ENCODE measurements at places on chromosomes 5 and 9.

- DNase-seq: peak; percentile 49
These were observed 212.0 kb downstream of the RAB3C start for GRCh38 chr5:58794875-58795274.

- DNase-seq: no peak
These were observed 16.4 kb downstream of the SRD5A1 start for GRCh38 chr5:6649681-6650080.

GRCh38 chr5:35830587-35830986 is 26.1 kb upstream of the IL7R start:
- no peak for DNase-seq

DNA sequence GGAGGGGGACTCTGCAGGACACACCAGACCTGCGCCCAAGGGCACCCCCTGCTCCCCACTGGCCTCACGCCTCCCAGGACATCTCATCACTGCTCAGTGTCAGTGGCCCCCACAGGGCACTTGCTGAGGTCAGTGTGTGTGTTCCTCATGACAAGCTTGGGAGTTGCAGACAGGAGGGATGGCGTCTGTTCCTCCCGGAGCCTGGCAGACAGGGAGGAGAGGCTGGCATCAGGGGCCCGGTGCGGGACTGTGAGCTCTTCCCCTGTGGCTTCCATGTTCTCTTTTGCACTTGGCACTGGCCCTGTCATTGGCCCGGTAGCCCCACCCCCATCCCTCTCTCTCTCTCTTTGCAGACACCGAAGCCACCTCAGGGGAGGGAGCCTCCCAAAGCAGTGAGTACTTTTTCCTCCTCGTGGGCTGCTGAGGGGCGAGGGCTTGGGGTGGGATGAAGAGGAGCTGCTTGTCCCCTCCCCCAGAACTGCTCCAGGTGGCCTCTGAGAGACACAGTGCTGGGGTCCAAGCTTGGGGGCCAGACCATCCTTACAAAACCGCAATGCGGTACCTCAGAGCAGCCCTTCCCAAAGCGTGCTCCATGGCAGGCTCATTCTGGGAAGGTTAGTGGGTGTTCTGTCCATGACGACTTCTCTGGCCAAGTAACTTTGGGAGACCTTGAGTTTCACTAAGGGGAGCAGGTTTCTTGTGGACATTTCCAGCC is 75.7 kb downstream of the AMBP start:
- no peak for DNase-seq

GRCh38 chr9:89923961-89924504 is 319.2 kb downstream of the GADD45G start:
- DNase-seq: no peak

GRCh38 chr9:17881371-17881770 is 302.5 kb downstream of the SH3GL2 start:
- DNase-seq: no peak

- DNase-seq: peak; percentile 31
These were observed 79.0 kb downstream of the TLR4 start for GRCh38 chr9:117782931-117783788.

DNA sequence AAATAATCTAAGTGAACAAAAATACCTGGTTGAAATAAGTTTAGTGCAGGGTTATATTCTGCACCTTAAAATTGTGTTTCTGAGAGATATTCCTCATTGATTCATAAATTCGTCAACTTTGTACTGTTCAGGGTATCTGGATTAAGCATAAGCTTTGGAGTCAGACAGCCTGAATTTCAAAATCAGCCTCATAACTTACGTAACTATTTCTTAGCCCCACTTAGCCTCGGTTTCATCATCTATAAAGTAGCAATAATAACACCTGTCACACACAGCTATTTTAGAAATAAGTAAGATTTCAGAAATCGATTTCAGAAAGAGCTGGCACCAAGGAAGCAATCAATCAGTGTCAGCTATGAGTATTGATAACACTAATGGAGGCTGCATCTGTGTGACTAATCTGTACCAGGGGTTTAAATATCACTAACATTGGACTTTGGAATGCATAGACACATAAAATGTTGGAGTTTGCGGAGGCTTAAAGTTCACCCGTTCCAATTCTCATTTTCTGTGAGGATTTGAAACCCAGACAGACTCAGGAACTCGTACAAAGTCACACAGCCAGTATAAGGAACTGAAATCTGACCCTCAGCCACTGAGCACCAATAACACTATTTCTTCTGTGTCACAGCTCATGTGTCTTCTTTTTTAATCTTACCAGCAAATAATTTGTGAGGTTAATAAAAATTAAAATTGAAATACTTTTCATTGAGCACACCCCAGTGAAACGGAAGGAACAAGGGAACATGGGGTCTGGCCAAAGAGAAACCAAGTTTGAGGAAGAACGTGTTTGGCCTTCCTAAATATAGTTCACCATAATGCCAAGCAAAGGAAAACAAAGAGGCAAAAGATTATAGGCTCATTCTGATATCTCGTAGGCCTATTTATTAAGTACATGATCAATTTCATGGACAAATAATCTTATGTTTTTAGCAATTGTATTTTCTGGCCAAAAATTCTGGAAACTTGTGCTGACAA is 194.4 kb upstream of the PTGER4 start:
- peak; percentile 57 for DNase-seq

DNA sequence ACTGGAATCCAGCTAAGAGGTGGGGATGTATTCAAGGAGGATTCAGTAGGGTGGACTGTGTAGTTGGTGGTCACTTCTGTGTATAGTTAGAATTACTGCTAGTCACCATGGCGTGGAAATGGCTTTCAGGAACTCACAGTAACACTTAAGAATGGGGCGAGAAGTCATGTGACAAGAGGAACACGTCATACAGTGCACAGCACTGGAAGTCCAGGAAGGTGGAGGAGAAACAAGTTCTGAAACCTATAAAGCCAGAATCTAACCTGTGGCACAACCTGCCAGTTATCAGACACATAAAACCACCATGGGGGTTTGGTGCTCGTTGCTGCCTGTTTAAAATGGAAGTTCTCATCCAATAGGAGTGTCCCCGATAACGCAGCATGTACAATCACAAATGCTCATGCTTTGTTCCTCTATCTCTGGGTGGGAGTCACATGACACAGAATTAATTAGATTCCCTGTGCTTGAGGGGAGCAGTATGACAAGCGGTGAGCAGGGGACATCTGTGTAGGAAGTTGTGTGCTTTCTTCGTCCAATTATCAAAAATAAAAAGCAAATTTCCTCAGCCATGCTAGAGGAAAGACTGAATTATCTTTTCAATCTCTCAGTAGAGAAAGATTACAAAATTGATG is 193.0 kb downstream of the SPOCK1 start:
- DNase-seq: no peak

Data from GM12878 (cell line).